ENCODE measurements at places on chromosomes 1 and 21.
A peak's percentile ranks its signal among the peaks of the same experiment; 100 is the strongest.

DNA sequence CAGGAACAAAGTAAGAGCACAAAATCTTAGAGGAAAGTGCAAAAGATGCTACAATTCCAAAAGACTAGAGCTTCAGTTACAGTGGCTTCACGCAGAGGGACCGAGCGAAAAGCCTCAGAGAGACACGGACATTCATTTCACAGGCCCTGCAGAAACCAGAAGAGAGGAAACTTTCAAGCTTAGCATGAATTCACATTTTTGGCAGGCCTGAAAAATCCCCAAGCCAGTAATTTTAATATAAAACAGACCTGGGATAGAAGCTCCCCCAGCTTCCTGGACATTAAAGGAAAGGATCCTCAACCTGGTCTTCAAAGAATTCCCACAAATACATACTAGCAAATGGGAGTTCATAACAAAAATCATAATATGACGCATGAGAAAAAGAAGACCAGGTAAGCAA lies 66.2 kb downstream of the HSF2BP start:
- DNase-seq, result no peak

- no peak for DNase-seq
Measured at GRCh38 chr1:59007820-59008598, 224.2 kb upstream of the JUN start.

- no peak for DNase-seq
Measured at GRCh38 chr1:113247355-113247754, 143.0 kb upstream of the MAGI3 start.

DNA sequence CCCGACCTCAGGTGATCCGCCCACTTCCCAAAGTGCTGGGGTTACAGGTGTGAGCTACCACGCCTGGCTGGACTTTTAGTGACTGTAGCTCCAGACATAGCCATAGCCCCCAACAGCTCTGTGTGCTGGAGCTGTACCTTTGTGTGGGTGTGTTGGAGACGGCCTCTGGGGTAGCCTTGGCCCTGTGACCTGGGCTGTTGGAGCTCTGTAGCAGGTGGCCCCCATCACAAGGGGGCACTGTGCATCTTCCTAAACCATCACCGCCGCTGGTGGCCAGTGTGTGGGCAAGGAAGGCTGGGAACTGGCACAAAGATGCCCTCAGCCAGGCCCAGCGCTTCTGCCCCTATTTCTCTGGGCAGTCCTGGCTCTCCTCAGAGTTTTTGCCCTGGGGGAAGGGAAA lies 38.4 kb upstream of the FOXO6 start:
- DNase-seq, result no peak

GRCh38 chr1:206737729-206738201 lies 32.8 kb upstream of the IL19 start:
- no peak for DNase-seq

- peak; percentile 65 for DNase-seq
Measured at GRCh38 chr1:67850611-67851075, 17.4 kb upstream of the GNG12 start.

DNA sequence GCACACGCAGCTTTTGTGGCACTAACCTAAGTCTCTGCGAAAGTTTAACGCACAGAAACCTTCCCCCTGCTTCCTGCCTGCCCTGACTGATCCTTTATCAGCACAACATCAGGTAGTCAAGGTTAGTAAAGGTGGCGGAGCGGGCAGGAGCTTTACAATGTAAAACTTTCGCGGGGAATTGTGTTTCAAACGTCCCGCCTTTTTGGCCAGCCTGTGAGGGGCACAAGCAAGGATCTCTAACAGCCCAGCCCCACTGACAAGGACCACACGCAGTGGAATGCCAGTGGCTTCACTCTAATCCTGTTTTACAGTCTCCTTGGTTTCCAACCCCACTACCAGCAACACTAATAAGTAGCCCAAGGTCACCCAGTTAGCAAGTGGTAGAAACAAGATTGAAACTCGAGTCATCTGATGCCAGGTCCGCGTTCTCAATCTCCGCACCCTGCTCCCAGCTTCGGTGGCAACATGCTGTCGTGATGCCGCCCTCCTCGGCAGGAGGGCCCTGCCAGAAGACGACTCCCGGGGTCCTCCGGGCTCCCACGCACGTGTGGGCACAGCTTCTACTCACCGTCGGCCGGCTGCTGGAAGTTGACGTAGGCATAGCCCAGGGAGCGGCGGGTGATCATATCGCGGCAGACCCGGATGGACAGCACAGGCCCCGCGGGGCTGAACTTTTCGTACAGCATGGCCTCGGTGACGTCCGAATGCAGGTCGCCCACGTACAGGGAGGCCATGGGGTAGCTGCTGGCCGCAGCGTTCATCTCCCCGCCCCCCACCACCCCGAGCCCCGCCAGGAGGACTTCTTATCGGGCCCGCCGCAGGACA lies 1.2 kb downstream of the PABPC4 start:
- DNase-seq, result no peak

- DNase-seq, result peak; percentile 69
Measured at GRCh38 chr1:210123924-210124589, 108.5 kb upstream of the SERTAD4 start.

GRCh38 chr1:230204842-230205241 lies 137.8 kb downstream of the GALNT2 start:
- DNase-seq, result no peak

All from fibroblast of skin of left quadriceps (primary cell).